Smooth muscle cell of the coronary artery (primary cell): ENCODE measurements at places on chromosomes 4 and X. TPM values are rescaled to one million over a fixed set of nuclear protein-coding genes. Genes with fewer than 3 reads are reported as not detected.

RIBC1 gene
- total RNA-seq = 0.68 and 0.94 TPM in 2 replicates

NONO gene
- total RNA-seq = 307 and 438 TPM in 2 replicates

RBM47 gene
- total RNA-seq = 0.38 and 5.0 TPM in 2 replicates

PLP1 gene
- 0.12 TPM in 1 of 2 replicates, not detected in the other for total RNA-seq

ZNF518B gene
- 15.6 and 22.5 TPM in 2 replicates for total RNA-seq

LAMP2 gene
- total RNA-seq = 125 and 194 TPM in 2 replicates

VCX3B gene
- not detected in 2 replicates for total RNA-seq

LIAS gene
- total RNA-seq = 4.7 and 5.4 TPM in 2 replicates

OR13H1 gene
- total RNA-seq = not detected in 2 replicates

RTL9 gene
- total RNA-seq = 0.12 TPM in 1 of 2 replicates, not detected in the other

SLC4A4 gene
- 1.6 and 2.9 TPM in 2 replicates for total RNA-seq

LUZP4 gene
- not detected in 2 replicates for total RNA-seq

BEX3 gene
- 302 and 724 TPM in 2 replicates for total RNA-seq

GAGE12E gene
- total RNA-seq = not detected in 2 replicates

APELA gene
- 0.23 TPM in 1 of 2 replicates, not detected in the other for total RNA-seq

CT45A1 gene
- not detected in 2 replicates for total RNA-seq

CITED1 gene
- total RNA-seq = 0.23 TPM in 1 of 2 replicates, not detected in the other

SNCA gene
- 0.23 and 0.35 TPM in 2 replicates for total RNA-seq

CLNK gene
- not detected in 2 replicates for total RNA-seq

EDA2R gene
- total RNA-seq = 8.3 and 15.3 TPM in 2 replicates

GLUD2 gene
- total RNA-seq = 0.68 and 2.5 TPM in 2 replicates

XKRX gene
- 0.12 and 0.60 TPM in 2 replicates for total RNA-seq

TRIM60 gene
- not detected in 2 replicates for total RNA-seq

ASMT gene
- not detected in 2 replicates for total RNA-seq

GATA1 gene
- not detected in 2 replicates for total RNA-seq

SLC49A3 gene
- 1.1 and 9.8 TPM in 2 replicates for total RNA-seq

GLOD5 gene
- total RNA-seq = not detected in 2 replicates

SH3TC1 gene
- total RNA-seq = 1.2 and 6.8 TPM in 2 replicates

CPLX1 gene
- not detected in 2 replicates for total RNA-seq

SMPX gene
- total RNA-seq = not detected in 2 replicates
